Panc1 (cell line): ENCODE measurements at places on chromosomes 4 and X.
A peak's percentile ranks its signal among the peaks of the same experiment; 100 is the strongest.

DNA sequence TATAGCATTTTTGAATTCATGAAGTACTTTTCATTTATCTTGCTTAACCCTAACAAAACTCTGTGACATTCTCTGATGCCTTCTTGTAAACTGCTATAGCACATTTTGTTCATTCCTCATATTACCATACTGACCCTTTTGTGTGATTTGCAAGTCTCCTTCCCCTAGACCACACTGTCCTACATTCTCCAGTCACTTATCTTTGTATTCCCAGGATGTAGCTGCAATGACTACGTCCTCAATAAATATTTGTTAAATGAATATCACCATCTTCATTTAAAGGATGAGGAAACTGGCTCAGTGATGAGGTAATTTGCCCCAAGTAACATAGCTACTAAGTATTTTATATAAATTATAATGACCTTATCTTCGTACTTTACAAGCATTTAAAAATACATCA lies 11.9 kb downstream of the HUWE1 start:
- DNase-seq, result no peak

- no peak for DNase-seq
These were observed 87.3 kb downstream of the SCD5 start for GRCh38 chr4:82711158-82711785.

DNA sequence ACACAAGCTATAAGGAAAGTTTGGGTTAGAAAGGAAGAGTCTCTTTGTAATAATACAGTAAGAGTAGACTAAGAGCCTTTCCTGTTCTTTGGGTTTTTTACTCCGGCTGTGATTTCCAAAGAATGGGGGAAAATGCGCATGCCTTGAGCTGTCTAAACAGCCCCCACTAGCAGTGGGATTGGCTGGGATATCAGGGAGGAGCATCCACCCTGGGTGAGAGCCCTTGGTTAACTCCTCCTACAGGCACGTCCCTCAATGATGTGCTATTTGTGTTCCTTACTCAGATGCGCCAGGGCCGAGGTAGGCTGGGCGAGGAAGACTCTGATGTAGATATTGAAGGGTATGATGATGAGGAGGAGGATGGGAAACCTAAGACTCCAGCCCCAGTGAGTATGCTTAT lies 74.0 kb upstream of the OGT start:
- DNase-seq, result no peak

GRCh38 chr4:25104591-25104990 lies 55.7 kb downstream of the SEPSECS start:
- no peak for DNase-seq

DNA sequence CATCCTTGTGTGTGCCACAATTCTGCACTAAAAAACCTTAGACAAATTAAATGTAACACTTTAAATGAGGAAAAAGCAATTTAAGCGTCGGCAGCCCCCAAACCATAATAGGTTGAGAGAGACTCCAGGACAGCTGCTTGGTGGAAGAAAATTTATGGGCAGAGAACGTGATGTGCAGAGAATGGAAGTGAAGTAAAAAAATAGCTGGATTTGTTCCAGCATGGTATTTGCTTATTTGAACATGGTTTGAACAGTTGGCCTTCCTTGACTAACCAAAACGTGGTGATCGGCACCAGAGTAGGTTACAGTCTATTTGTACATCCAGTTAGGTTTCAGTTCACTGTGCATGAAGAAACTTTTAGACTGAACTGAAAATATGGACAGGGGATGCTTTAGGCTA lies 343.0 kb upstream of the CPEB2 start:
- DNase-seq, result no peak

DNA sequence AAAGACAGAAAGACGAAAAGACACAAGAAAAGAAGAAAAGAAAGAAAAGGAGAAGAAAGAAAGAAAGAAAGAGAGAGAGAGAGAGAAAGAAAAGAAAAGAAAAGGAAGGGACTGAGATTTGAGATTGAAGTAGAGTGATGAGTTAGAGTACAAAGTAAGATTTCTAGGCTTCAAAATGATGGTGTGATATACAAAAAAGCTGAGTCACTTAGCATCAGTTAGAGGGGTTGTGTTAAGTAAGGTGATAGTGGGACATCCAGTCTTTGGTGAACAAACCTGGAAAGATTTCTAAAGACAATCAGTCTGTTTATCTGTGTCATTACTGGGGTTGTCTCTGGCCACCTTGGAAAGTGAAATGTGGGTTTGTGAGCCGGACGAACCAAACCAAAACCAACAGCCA lies 13.5 kb downstream of the SLC10A6 start:
- DNase-seq, result no peak

- no peak for DNase-seq
These were observed 72.7 kb upstream of the DCLK2 start for GRCh38 chr4:150005537-150005936.

- no peak for DNase-seq
These were observed 36.7 kb downstream of the CLNK start for GRCh38 chr4:10647846-10648245.

DNA sequence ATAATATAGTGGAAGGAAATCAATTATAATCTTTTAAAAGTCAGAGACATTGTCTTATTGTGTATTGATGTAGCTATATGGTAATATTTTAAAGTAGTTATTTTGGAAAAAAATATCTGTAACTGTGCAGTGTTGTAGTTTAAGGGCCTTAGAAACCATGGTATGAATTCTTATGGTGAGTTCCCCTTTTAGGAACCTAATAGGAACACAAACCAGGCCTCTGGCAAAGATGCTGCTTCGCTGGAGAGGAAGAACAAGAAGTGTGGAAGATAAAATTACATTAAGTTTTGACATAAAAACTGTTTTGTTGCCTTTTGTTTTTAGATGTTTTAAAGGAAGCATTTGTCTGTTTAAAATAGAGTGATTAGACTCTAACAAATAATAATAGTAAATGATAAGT lies 10.9 kb upstream of the TMPRSS11D start:
- no peak for DNase-seq

DNA sequence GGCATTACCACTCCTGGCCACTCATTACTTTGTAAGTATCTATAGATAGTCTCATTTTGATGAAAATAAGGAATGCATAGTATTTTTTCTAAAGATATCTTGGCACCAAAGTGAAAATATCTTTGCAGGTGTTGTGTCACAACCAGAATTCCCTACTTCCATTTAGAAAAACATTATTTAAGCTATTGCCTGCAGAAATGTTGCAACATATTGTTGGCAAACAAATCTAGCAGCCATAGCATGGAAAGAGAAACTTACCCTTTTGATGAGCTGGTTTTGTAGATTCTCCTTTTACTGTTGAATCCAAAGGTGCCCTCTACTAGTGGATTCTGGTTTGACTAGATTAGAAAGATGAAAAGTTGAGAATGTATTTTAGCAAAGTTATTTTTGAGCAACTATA lies 138.8 kb downstream of the AREG start:
- no peak for DNase-seq

DNA sequence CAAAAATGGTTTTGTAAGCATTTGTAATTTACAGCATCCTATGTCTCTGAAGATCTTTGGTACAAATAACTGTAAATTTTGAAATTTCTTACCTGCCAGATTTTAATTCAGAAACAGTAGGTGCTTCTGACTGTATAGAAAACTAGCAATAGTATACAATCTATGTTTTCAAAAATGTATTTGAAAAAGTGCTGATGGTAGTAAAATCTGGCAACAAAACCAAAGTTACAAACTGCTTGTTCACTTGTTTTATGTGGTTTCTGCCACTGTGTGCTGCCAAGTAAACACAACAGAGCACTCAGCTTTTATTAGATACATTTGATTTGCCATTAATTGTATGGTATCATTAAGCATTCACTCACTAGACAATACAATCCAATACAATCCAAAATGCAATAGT lies 206.1 kb downstream of the CPE start:
- DNase-seq, result no peak

DNA sequence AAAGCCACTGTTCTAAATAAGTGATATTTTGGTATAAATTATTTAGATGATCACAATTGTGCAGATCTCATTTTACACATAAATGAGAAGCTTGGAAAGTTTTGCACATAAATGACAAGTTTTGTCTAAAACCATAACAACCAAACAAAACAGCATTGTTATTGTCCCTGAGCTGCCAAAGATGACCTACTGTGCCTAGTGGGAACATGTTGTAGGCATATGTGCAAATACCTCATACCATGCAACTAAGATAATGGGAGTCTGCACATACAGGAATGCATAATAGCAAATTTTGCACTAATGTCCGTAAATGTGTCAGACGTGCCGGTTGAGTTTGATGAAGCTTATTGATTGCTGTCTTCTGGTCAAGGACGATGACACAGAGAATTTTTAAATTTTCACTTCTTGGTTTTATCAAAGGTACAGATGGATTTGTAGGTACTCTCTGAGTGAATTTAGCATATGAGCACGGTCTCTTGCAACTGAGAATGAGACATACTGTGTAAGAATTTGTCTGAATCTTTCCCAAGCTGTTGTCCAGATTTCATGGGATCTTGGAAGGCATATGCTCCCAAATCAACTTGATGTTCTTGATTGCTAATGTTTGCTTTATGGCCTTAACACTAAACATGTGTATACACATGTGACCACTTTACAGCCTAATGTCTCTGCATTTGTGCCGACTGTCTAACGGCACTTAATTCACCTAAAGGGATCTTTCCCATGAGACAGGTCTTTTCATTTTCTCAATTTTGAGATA lies 1133.5 kb downstream of the FAT4 start:
- DNase-seq, result no peak

GRCh38 chrX:141934059-141934641 lies 30.5 kb downstream of the MAGEC1 start:
- DNase-seq, result no peak

GRCh38 chr4:34486461-34487363 lies 1757.6 kb downstream of the ARAP2 start:
- no peak for DNase-seq

GRCh38 chr4:140777894-140778293 lies 21.7 kb upstream of the TBC1D9 start:
- no peak for DNase-seq

GRCh38 chr4:661881-662761 lies 12.0 kb downstream of the ATP5ME start:
- DNase-seq, result no peak

GRCh38 chr4:165873298-165874071 lies 448 bp downstream of the TLL1 start:
- no peak for DNase-seq

DNA sequence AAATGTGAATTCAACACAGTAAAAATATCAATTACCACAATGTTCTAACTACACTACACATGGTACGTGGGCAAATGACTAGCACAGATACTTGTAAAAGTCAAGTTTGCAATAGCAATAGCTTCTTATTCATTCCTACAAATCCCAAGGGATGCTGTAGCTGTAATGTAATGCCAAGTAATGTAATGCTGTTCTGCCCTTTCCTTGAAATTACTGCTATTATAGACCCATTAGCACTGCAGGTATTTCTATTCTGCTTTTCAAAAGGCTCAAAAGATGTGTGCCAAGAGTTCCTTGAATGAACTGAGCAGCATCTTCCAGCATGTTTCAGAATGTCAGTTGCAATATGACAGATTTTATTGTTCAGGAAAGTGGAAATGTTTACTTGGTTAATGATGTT lies 129.9 kb upstream of the BANK1 start:
- no peak for DNase-seq

GRCh38 chr4:151664289-151664688 lies 96.5 kb downstream of the GATB start:
- no peak for DNase-seq

- peak; percentile 58 for DNase-seq
These were observed 769 bp downstream of the TCEAL1 start for GRCh38 chrX:103629318-103630170.

GRCh38 chrX:2642791-2643190 lies 48.3 kb upstream of the CD99 start:
- no peak for DNase-seq

DNA sequence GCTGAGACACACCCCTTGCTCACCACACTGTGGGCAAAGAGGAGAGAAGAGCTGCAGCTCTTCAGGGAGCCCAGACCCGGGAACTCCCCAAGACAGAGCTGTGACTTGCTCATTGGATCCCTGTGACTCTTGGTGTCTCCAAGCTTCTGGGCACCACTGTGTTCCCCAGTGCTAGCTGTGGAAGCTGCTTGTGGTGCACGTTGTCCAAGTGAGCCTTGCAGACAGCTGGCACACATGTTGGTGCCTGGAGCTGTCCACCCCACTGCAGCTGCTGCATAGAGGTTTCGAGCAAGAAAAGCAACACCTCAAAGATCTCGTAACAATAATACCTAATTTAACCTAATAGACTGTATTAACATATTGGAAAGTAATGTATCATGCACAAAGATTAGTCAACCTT lies 1089.3 kb downstream of the PCDH18 start:
- DNase-seq, result no peak

DNA sequence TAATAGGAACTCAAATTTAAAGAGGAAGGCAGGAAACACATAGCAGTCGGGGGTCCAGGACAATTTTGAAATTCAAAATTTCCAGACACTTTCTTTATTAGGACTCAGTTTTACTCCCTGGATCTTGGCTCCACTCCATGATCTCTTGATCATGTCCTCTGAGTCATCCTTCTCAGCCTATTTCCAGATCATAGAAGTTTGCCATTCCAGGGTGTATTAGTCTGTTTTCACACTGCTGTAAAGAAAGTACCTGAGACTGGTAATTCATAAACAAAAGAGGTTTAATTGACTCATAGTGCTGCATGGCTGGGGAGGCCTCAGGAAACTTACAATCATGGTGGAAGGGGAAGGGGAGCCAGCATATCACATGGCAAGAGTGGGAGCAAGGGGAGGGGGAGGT lies 564.7 kb upstream of the ACTRT1 start:
- no peak for DNase-seq

GRCh38 chrX:56726605-56727004 lies 2.4 kb upstream of the NBDY start:
- DNase-seq, result no peak

DNA sequence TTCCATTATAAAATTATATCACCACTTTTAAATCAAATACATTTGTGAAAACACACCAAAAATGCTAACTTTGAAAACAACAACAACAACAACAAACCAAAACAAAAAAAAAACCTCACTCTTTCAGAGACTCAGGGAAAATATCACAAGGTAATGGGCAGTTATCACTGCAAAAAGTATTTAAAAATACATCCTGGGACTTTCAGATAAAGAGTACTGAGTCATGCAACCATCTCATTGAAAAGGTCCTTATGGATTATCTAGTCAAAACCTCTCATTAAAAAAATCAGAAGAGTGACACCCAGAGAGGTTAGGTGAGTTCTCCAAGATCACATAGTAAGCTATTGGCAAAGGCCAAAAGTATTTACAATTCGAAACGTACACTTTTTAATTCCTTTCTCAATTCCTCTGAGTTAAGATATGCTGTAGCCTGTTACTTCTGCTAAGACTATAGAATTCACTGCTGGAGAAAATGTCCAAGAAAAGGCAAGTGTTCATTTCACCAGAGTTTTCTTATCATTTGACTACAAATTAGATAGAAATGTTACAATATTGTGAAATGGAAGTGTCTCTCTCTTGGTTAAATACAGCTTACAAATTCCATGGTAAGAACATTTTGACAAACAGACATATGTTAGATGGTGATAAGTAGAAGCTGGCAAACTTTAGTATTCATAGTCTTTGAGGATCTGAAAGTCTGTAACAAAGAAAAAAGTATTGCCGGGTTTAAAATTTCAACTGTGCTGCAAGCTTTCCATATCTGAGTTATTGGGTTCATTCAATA lies 9.3 kb downstream of the STX18 start:
- no peak for DNase-seq

- DNase-seq, result no peak
These were observed 11.3 kb downstream of the PSAPL1 start for GRCh38 chr4:7423391-7423790.

GRCh38 chr4:8338351-8338961 lies 68.9 kb downstream of the HTRA3 start:
- DNase-seq, result no peak
